NCI-H1694 treated with DMSO at 0.1 percent for 48 hours (cell line): ENCODE measurements at places on chromosomes 2 and 18.

DNA sequence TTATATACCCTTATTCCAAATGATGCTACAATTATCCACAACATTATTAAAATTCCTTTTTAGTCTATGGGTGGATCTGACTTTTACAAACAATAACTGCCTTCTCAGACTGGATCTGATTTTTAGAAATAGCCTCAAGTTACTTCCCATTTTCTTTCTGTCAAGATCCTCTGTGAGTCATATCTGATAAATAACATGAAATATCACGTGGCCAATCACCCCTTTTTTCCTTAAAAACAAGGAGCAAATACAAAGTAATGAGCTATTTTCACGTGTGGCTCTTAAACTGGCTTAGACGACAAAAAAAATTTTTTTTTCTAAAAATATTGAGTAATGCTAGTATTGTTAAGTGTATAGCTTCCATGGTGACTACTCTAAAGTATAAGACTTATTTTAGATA, 6.7 kb downstream of the PELI1 start:
- DNase-seq: no peak

- no peak for DNase-seq
Measured at GRCh38 chr2:59034106-59034505, 793.0 kb upstream of the FANCL start.

GRCh38 chr2:54539683-54540082, 83.6 kb downstream of the SPTBN1 start:
- DNase-seq: no peak

DNA sequence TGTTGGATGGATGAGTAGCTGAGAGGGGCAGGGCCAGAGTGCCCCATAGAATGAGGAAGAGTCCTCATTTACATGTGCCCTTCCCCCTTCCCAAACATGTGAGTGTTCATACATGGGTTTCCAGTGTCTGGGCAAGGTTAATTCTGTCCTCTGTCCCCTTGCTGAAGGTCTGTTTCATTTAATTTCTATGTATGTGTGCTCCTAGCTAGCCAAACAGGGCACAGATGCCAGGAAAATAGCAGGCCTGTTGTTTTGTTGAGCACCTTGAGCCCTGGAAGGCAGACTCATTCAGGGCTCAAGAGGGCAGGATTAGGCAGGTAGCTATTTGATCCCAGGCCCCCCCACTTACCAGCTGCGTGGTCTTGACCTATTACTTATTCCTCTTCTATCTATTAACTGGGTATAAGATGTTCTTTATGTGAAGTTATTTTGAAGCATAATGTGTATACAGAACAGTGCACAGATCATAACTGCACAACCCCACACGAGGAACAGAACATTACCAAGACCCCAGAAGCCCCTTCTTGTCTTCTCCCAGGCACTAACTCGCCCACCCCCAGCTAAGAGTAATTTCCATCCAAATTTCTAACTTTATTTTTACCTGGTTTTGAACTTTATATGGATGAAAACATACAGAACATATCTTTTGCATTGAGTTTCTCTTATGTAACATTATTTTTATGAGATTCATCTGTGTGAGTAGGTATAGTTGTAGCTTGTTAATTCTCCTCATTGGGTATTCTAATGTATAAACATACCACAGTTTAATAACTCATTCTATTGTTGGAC, 164.3 kb downstream of the RPIA start:
- no peak for DNase-seq

GRCh38 chr2:172215936-172216335, 113.2 kb upstream of the DLX2 start:
- no peak for DNase-seq

DNA sequence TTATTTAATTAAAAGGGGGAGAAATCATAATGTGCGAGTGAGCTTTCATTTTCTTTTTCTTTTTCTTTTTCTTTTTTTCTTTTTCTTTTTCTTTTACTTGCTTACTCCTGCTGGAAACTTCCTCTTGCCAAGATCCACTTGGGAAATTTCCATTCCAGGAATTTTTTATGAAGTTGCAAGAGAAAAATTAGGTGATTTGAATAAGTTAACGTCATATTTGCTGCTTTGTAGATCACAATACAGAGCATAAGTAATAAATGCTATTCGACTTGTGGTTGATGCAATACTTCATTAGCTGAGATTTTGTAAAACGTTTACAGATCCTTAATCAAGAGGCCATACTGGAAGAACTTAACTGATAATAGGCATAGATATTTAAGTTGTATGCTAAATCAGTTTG, 354.7 kb upstream of the SMIM21 start:
- no peak for DNase-seq

GRCh38 chr2:230840301-230840700, 24.4 kb upstream of the ITM2C start:
- DNase-seq: no peak
